ENCODE measurements at places on chromosomes 7 and 10.
A peak's percentile ranks its signal among the peaks of the same experiment; 100 is the strongest.

- DNase-seq: no peak
Measured at GRCh38 chr10:71383972-71384687, 12.6 kb upstream of the CDH23 start.

GRCh38 chr10:105644978-105645377, 1003.9 kb downstream of the SORCS3 start:
- DNase-seq: no peak

GRCh38 chr10:6231146-6231545, 28.4 kb downstream of the PFKFB3 start:
- DNase-seq: no peak

DNA sequence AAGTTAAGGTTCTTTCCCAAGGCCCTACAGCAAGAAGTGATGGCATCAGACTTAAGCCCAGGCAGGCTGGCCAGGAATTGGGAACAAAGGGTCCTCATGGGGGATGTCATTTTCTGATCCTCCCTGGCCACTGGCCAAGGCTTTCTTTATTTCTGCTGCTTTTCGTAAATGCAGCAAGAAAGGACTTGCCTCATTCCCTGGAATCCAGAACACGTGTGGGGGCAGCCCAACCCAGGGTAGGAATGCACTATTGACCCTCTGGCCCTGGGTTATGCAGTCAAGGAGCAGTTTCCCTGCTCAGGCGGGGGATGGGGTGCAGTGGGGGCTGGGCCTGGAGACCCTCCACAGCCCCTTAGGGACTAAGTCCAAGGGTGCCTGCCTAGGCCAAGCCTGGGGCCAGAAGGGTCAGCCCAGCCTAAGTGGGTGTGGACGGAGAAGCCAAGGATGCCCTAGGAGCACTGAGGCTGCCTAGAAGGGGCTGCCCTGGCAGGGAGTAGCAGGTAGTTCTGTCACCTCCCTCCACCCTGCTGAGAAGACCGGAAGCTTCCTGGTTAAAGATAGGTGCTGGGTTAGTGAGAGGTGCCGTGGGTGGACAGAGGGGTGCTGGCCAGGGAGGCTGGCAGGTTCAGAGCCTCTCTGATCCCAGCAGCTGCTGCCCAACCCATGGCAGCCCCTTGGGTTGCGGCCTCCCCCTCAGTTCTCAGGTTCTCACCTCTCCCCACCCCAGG, 179.2 kb downstream of the SH3PXD2A start:
- peak; percentile 86 for DNase-seq

DNA sequence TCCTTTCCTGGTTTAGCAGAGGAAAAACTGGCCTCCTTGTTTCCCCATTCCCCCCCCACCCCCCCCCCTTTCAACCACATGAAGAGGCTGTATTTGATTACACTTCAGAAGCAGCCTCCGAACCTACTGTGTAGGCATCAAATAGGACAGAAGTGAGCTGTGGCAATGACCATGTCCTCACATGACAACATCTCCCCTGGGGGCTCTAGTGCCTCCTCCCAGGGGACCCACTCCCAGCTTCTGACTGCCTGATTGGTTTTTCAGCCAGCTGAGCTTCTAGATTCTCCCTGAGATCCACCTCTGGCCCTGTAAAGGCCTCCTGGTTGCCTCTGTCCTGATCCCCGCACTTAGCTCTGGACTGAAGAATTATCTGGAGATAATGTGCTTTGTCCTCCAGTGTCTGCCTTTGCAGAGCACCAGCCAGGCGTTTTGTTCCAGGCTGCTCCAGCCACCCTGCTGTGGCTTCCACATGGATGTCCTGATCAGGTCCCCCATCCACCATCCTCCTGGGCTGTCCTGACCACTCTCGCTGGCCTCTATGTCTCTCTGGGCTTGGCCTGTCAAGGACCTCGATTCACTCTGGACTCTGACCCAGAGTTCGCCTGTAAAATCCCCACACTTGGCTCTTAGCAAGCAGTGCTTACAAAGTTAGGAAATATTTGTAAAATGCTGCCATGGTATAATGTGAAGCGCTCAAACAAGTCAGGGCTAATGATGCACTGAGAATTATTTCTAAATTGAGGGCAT, 42.4 kb upstream of the TOMM7 start:
- DNase-seq: no peak

- peak; percentile 58 for DNase-seq
Measured at GRCh38 chr7:138924501-138925225, 56.5 kb downstream of the KIAA1549 start.

DNA sequence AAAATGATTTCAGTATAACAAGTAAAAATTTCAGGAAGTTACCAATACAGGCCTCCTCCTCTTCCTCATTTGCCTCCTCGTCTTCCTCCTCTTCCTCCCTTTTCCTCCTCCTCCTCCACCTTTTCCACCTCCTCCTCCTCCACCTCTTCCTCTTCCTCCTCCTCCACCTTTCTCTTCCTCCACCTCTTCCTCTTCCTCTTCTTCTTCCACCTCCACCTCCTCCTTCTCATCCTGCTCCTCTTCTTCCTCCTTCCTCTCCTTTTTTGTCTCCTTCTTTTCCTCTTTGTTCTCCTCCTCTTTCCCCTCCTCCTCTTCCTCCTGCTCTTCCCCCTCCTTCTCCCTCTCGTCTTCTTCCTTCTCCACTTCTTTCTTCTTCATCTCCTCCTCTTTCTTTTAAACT, 94.4 kb upstream of the SFMBT2 start:
- DNase-seq: no peak
